ENCODE measurements at places on chromosomes 6 and 20. TPM values are rescaled to one million over a fixed set of nuclear protein-coding genes. Genes with fewer than 3 reads are reported as not detected.

Gene ULBP1
- 8.0 TPM for total RNA-seq

Gene CST7
- not detected for total RNA-seq

Gene SIRPB1
- total RNA-seq = not detected

DNA sequence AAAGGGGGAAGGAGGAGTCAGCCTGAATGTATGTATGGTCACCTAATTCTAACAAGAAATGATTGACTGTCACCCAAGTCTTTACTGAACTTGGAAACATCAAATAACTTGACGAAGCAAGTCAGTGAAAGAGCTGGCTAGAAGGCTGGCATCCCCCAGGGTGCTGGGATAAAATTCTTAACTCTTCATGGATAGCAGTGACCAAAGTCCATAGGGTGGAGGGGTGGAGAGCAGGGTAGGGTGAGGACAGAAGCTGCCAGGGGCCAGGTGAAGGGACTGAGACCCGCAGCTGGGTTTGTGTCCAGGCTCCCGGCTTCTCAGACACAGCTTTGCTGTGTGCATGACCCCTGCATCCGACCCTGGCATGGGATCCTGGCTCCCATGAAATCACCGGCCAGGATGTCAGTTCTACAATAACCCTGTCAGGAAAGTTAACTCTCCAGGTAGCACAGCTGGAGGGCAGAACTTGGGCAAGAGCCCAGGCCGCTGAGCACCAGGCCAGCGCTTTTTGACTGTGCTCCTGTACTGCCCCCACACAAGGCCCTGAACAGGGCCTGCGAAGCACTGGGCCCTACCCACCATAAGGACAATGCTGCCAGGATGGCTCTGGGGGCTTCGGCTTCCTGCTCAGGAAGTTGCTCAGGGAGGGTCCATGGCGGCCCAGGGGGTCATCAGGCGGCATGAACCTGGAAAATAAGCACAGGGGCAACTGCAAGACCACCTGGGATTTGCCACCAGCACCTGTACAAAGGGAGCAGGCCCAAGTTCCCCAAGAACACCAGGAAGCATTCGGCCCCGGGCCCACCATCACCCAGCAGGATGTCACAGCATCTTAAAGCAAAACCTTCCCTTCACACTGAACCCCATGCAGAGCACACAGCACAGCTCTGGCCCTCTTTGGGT, 32.5 kb downstream of the ZC3H12D start:
- peaks cover 20% of the 10 kb centered on the region for H3K4me1 ChIP-seq
- no peak overlapping the region for H3K4me3 ChIP-seq
- H3K36me3 ChIP-seq = no peaks in the 10 kb centered on the region
- no peak overlapping the region for H3K27ac ChIP-seq
- H3K27me3 ChIP-seq = peaks cover 20% of the 10 kb centered on the region
- DNase-seq = no peak
